Ovary (tissue), 10 donors: ENCODE measurements at places on chromosomes 3 and 15. TPM values are rescaled to one million over a fixed set of nuclear protein-coding genes. Genes with fewer than 3 reads are reported as not detected.

- DNase-seq: no peak
Observed at GRCh38 chr15:64855205-64855975, 13.7 kb downstream of the PLEKHO2 start.

DNA sequence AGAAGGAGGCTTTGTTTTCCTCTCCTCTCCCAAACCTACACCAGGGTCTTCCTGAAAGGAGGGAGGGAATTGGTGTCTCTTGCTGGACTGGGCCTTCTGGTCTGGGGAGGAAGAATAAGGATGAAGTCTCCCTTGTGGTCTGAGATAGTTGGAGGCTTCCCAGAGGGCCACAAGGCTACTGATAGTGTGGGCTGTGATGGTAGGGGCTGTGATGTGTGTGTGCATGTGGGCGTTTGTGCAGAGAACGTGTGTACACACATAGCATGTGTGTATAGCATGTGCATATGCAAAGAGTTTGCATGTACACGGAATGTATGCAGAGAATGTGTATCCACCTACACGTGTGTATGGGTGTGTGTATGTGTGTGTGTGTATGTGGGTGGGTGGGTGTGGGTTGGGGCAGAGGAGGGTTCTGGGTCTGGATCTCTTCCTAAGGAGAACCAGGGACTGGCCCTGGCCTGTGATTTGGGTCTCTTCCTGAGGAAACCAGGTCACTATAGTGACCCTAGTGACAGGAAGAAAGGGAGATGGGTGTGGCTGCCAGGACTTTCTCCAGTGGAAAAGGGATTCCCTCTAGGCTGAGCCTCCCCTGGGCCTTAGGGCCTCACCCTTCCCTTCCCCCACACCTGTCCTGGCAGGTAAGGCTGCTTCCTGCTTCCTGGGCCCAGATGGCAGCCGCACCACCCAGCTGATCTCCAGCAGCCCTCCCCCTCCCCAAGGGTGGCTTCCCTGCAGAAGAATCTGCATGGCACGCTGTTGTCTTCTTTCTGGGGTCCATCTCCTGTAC is 1.7 kb downstream of the FLNB start:
- no peak for DNase-seq

DNA sequence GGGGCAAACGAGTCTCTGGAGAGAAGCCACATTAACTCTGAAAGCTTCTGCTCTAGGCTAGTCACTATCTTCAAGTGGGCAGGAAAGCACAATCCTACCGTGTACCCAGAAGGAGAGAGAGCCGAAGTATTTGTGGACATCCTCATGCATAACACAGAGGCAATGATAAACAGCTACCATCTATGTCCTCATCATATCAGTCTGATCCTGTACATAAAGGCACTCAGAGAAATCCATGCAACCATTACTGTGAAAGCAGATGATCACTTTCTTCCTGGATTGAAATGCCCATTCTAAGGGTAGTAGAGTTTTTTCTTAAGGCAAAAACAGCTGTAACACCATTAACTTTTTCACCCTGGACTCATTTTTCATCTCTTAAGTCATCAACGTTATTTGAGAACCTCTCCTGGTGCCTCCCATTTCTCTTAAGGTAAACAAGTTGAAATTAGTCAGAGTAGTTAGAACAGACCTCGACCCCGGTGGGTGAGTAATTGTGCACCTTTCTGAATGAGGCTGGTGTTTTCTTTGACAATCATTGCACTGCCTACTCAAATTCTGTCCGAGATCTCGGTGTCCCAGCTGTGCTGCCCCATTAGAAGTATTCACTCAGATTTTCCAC is 327.4 kb downstream of the SHQ1 start:
- no peak for DNase-seq

Gene HYAL3
- total RNA-seq: 2.4 TPM

GRCh38 chr3:167396075-167396474 is 16.0 kb upstream of the ZBBX start:
- DNase-seq: no peak

DNA sequence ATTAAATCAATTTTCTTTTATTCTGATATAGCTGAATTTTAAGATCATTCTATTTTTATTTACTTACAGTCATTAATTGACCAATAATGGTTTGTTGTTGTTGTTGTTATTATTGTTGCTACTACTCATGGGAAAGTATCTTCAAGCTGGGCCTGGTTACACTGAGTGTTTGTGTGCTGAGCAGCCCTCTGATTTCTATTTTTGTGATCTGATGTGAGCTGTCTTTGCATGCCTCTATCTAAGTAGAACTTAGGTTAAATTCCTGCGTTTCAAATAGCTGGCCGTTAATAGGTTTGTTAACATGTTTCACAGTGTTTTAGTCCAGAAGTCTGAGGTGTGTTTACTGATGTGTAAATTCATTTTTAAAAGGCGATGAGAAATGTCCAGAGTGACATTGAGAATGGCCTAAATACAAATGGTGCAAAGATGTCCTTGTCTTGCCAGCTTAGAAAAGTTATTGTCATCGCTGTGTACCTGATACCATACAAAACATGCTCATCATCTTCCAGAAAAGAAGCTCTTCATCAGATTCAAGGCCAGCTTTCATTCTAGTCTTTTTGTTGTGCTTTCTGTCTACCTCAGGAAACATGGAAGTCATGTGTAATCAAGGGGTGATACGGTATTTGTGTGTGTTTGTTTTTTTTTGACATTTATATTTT is 15.8 kb downstream of the ARIH2 start:
- DNase-seq: no peak

- no peak for DNase-seq
Observed at GRCh38 chr3:56677286-56677685, 5.8 kb downstream of the TASOR start.

DNA sequence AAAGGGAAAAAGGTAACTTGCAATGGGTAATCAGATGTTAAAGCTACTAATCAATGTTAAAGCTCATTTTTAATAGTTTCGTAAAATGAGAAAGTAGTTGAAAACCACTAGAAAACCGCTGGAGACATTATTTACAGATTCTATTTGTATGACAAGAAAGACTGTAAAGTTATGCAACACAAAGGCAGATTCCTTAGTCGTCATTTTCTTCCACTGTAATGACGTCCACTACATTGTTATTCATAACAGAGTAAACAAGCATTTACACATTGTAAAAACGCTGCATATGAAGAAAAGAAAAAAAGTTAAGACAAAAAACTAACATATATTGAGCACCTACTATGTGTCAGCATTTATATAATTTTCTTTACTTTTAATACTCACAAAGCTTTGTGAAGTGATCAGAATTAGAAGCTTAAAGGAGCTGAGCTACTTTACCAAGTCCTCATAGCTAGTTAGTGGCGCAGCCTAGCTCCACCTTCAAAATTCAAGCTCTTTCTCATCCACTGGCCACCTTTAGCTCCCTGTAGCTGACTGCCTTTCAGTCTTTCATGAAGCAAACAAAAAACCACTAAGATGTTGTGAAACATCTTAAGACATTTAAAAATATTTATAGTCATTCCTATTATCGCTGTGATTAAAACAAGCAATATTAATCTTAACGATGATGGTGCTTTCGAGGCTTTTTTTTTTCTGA is 100.1 kb upstream of the CDIN1 start:
- DNase-seq: no peak

DNA sequence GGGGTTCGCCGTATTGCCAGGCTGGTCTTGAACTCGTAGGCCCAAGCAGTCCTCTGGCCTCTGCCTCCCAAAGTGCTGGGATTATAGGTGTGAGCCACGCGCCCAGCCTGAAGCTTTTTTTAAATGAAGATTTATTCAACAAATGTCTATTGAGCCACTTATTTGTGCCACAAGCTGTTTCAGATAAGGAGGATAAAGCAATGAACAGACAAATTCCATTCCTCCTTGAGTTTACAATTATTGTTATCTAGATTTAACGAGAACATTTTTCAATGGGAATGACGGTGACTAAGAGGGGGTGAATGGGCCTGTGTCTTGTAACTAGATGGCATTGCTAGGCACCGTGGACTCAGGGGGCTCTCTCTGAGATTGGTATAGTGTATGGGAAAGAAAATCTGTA is 10.2 kb downstream of the PPARG start:
- DNase-seq: no peak

DNA sequence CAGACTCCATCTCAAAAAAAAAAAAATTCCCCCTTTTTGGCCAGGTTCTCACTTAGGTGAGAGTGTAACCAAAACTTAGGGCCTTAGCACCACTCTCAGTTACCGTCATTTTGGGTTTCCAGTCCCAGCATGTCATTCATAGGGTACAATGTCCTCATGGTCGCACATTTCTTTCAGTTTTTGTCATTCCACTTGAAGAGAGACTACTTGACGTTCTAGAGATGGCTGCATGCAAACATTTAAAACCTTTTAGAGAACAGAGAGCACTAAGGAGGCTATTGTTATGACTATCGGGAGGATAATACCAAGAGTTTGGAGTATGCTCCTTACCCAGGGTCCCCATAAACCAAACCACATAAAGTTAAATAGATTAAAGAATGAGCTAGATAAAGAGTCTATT is 37.9 kb upstream of the THUMPD3 start:
- no peak for DNase-seq

- no peak for DNase-seq
Observed at GRCh38 chr3:180624714-180625113, 22.8 kb downstream of the TTC14 start.

DNA sequence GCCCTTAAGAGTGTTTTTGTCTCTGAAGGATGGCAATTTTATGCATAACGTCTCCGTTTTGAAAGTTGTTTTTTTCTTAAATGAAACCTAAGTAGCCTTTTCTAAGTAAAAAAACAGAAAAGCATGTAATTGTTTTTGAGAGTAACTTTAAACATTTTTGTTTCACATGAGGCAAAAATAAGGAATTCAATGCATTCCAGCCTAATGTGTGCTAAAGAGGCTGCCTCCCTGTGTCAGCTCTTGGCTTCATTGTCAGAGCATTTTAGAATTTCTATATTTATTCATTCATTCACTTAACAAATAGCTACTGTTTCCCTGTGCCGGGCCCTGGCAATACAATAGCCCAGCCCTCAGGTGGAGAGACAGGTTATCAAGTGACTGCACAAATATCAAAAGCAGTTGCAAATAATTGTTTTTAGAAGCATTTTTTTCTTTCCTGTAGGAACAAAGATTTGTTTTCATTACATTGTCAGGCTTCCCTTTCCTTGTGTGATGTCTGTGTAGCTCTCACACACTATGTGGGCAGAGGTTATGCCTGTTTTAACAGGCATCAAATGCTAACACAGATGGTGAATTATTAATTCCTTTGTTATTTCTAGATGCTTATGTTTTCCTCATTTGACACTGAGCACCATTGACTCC is 81.9 kb downstream of the CCK start:
- no peak for DNase-seq

DNA sequence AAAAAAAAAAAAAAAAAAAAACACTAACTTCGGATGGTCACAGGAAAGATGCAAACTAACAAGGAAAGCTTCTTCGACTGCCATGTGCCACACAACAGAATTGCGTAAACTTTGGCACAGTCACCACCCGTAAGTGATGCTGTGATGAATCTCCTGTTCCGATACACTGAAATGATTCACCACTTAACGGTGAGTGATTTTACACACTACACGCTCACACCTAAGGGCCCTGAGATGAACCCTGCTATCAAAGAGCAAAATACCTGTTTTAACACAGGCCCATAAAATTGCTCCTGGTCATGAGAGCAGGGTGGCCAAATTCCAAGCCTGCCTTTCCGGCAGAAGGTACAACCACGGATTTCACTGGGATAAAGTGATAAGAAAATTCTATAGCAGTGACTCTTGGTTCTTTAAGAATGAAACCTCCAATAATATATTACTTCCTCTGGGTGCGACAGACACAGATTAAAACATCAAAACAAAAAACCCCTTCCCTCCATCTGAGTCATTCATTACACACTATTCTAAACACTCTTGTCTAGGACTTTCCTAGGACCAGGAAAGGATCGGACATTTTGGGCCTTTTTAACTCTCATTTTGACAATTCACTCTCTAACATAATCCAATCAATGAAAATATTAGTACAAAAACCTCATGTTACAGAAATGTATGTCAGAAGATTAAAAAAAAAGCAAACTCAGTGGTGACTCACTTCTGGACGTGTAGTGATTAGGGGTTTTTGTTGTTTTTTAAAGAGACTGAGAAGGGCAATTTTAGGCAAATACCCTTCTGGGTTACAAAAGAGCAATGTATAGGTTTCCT is 28.3 kb downstream of the LRIG1 start:
- DNase-seq: no peak
